Right forelimb (tissue), 1 donor: ENCODE measurements at places on chromosomes 7 and 10.

GRCh38 chr10:24427678-24428409 lies 218.9 kb downstream of the KIAA1217 start:
- no peak for DNase-seq

DNA sequence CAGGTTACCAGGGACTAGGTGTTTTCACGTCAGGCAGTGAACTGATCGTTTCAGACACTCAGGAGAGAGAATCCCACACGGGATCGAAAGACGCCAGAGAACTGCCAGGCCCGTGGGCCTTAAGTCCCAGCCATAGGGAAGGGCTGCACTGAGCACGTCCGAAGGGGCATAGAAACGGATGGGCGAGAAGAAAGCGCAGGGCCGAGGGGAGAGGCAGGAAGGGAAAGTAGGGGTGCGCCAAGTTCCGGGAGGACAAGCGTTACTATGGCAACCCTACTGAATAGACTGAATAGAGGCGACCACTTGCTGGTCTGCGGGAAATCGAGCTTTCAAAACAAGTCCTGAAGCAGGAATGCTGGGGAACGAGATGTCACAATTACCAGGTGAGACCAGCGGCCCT lies 421.3 kb upstream of the NUPR2 start:
- DNase-seq: no peak

GRCh38 chr7:147510923-147511322 lies 1079.6 kb upstream of the C7orf33 start:
- DNase-seq: no peak

GRCh38 chr10:80324086-80324485 lies 32.5 kb downstream of the DYDC1 start:
- DNase-seq: no peak
